ENCODE measurements at places on chromosomes 2 and 18. TPM values are rescaled to one million over a fixed set of nuclear protein-coding genes. Genes with fewer than 3 reads are reported as not detected.

STK39 gene
- 26.5 TPM for total RNA-seq

CNRIP1 gene
- not detected for total RNA-seq

BABAM2 gene
- 79.4 TPM for total RNA-seq

CFAP65 gene
- not detected for total RNA-seq

REG1B gene
- total RNA-seq = not detected

SERPINB11 gene
- total RNA-seq = not detected

CHRNG gene
- total RNA-seq = not detected

RTKN gene
- total RNA-seq = 1.2 TPM

FBLN7 gene
- 3.7 TPM for total RNA-seq

IHH gene
- total RNA-seq = not detected

PTPRN gene
- 0.04 TPM for total RNA-seq

TANK gene
- 70.3 TPM for total RNA-seq

MAPK4 gene
- total RNA-seq = not detected

ADAM23 gene
- total RNA-seq = 0.21 TPM

Data from activated CD8-positive, alpha-beta memory T cell treated with anti-CD3 and anti-CD28 coated beads for 36 hours (primary cell).